GM12891 (cell line): ENCODE measurements at places on chromosomes 5 and 9.

DNA sequence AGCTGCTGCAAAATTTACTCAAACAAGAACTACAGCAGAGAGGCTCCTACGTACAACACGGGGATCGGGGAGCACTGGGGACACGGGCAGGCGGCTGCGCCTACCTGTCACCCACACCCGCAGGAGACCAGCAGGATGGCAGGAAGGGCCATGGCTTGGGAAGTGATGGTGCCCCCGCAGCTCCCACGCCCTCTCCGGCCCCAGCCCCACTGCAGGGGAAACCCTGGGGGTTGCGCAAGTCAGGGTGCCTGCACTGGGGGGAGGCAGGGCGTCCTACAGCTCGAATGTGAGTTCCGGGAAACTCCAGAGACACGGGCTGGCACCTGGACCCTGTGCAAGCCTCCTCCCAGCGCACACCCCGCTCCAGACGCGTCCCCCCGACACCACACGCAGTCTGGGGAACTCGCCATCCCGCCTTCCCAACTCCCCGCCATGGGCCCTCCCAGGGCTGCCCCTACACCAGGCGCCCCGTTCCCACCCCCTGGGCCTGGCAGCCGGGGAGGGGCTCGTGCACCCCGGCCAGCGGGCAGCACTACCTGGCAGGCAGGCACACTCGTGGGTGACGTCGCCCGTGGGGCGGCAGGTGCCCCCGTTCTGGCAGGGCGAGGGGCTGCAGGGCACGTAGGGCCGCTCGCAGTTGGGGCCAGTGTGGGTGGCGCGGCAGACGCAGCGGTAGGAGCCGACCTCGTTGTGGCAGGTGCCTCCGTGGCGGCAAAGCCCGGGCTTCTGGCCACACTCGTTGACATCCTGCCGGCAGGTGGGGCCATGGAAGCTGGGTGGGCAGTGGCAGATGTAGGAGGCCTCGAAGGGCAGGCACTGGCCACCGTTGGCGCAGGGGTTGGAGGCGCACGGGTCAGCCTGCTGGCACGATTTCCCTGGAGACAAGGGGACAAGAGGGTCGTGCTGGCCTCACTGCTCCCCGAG lies 23.3 kb downstream of the NOTCH1 start:
- DNase-seq, result no peak

DNA sequence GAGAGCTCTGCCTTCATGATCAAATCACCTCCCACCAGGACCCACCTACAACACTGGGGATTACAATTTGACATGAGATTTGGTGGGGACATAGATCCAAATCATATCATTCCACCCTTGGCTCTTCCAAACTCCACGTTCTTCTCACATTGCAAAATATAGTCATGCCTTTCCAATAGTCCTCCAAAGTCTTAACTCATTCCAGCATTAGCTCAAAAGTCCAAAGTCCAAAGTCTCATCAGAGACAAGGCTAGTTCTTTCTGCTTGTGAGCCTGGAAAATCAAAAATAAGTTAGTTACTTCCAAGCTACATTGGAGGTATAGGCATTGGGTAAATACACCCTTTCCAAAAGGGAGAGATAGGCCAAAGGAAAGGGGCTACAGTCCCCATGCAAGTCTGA lies 186.9 kb upstream of the PAPPA start:
- no peak for DNase-seq

DNA sequence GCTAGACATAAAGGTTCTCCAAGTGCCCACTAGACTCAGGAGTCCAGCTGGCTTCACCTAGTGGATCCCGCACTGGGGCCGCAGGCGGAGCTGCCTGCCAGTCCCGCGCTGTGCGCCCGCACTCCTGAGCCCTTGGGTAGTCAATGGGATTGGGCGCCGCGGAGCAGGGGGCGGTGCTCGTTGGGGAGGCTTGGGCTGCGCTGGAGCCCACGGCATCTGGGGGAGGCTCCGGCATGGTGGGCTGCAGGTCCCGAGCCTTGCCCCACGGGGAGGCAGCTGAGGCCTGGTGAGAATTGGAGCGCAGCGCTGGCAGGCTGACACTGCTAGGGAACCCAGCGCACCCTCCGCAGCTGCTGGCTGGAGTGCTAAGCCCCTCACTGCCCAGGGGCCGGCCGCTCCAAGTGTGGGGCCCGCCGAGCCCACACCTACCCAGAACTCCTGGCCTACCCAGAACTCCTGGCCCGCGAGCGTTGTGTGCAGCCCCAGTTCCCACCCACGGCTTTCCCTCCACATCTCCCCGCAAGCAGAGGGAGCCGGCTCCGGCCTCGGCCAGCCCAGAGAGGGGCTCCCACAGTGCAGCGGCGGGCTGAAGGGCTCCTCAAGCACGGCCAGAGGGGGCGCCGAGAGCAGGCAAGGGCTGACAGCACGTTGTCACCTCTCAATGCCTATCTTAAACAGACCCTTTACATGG lies 260.7 kb upstream of the DMRT1 start:
- no peak for DNase-seq

GRCh38 chr5:8682381-8682780 lies 813.4 kb downstream of the MTRR start:
- no peak for DNase-seq

DNA sequence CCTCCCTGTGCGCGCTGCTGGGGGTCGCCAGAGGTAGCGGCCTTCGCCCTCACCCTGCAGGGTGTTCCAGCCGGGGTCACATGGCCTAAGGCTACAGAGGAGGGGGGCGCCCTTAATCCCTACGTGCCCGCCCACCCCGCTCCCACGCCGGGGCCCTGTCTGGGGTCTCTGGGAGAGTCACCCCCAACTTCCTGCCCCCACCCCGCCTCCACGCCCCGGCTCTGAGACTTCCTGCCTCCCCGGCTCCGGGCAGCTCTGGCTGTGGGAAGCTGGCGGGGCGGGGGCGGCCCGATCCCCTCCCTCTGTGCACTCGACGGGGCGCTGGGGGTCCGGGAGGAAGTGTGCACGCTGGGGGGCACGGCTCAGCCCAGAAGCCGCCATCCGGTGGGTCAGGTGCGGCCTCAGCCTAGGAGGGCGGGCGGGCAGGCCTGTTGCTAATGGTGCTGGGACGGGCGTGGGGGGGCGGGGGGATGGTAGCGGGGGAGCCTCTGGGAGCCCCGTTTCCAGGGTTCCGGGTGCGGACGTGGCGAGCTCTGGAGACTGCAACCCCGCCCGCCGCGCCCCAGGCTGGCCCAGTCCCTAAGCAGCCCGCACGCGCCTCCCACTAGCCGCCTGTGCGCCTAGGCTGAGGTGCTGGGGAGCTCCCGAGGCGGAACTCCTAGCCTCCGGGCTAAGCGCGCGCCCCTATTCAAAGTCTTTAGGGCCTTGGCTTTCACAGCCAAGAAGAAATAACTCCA lies 61.6 kb downstream of the CXXC5 start:
- no peak for DNase-seq

GRCh38 chr5:150458802-150459557 lies 9.4 kb upstream of the RPS14 start:
- peak; percentile 74 for DNase-seq
